Renal cortical epithelial cell (primary cell): ENCODE measurements at places on chromosomes 7 and 10.

- DNase-seq = no peak
Observed at GRCh38 chr10:34444223-34445183, 370.6 kb downstream of the PARD3 start.

DNA sequence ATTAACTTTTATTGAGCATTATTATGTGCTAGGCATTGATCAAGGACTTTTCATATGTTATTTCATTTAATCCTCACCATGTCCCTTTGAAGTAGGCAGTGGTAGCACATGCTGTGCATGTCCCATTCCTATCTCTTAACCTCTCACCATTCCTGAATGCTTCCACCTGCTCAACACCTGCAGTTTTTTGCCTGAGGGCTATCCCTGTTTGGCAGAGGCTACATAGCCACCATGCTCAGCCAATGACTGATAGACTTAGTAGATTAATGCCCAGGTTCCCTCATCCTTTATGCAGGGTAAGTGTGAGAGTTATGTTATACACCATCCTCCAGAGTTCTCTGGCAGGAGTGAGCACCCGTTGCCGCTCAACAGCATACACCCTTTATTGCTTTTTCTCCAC lies 387.8 kb downstream of the BBS9 start:
- DNase-seq = no peak

- no peak for DNase-seq
Observed at GRCh38 chr7:2151801-2152612, 80.7 kb downstream of the MAD1L1 start.

GRCh38 chr7:157614457-157615020 lies 277.7 kb downstream of the DNAJB6 start:
- no peak for DNase-seq

DNA sequence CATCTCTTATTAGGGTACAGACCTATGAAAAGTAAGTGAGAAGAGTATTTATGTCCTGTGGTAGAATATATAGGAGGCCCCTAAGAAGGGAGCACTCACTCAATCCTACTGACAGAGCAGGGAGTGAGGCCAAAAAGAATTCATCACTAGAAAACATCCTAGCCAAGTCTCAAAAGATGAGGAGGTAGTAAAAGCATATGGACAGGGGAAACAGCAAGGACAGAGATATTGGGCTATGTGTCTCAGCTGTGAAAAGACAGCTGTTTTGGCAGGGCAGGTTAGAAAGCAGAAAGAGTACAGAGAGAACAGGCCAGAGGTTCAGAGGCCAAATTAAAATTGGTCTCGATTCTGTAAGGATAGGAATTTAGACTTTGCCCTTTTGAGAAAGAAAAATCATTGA lies 548.3 kb upstream of the ANKRD30A start:
- no peak for DNase-seq

DNA sequence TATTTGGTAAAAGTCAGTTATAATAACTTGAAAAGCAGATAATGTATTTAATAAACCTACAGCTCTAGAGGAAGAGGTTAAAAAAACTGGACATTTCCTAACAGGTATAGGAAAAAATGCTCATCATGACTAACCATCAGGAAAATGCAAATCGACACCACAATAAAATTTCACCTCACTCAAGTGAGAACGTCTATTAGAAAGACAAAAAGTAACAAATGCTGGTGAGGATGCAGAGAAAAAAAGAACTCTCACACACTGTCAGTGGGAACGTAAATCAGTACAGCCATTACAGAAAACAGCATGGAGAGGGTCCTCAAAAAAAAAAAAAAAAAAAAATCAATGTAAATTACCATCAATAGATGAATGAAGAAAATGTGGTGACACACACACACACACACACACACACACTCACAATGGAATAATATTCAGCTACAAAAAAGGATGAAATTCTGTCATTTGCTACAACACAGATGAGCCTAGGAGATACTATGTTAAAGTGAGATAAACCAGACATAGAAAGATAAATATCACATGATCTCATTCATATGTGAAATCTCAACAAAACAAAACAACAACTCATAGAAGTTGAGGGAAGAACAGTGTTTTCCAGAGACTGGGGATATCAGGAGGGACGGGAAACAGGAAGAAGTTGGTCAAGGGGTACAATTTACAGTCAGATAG lies 20.1 kb downstream of the EPC1 start:
- no peak for DNase-seq

GRCh38 chr7:106417273-106417902 lies 132.6 kb upstream of the NAMPT start:
- peak; percentile 71 for DNase-seq

DNA sequence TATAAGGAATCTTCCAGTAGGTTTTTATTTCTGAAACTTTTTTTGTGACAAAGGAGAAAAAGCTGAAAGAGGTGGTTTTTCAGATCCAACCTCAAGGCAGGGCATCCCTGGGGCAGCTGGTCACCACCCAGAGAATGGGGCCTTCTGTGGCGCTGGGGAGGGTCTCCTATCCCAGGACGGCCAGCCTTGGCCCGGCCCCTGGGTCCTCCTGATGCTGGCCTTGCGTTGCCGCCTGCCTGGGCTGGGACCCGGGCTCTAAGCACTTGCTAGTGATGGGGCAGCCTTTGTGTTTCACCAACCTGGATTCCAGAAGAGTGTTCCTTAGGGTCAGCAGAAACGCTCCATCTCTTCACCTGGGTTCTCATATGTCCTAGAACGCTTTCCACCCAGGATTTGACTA lies 16.3 kb downstream of the SHH start:
- DNase-seq = no peak
